ENCODE measurements at places on chromosomes 16 and 17.

DNA sequence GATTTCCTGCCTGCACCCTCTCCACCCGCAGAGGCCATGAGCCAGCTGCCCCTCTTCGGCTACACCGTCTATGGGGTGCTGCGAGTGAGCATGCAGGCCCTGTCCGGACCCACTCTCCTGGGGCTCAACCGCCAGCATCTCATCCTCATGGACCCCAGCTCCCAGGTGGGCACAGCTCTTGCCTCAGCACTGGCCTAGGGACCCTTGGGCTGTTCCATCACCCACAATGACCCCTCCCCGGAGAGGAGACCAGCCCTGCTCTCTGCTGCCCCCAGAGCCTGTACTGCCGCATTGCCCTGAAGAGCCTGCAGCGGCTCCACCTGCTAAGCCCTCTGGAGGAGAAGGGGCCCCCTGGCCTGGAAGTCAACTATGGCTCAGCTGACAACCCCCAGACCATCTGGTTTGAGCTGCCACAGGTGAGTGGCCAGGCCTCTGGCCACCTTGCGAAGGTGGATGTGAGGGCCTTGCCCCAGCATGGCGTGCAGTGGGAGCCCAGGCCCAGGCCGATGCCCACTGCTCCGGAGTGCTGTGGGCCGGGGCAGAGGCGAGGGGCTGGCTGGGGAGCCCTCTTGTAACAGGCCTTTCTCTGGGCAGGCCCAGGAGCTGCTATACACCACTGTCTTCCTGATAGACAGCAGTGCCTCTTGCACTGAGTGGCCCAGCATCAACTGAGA lies 7.3 kb upstream of the SMIM5 start:
- DNase-seq: peak; percentile 90

- DNase-seq: no peak
These were observed 31.3 kb upstream of the MPHOSPH6 start for GRCh38 chr16:82201351-82201750.

DNA sequence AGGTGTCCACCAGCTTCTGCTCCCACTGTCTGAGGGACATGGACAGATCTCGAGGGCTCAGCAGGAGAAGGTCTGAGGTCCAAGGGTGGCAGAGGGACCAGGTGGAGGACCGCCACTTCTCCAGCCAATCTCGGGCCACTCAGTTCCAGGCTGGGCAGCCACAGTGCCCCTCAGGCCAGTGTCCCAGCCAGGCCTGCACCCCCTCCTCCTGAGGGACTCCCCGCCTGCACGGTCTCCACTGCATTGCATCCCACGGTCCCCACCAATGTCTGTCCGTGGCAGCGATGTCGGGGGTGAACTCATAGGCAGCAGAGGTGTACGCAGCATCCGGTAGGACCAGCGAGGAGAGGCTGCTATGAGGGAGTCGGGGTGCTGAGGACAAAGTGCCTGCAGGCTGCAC lies 64.2 kb upstream of the DOC2B start:
- DNase-seq: no peak

- no peak for DNase-seq
These were observed 160.0 kb downstream of the CBLN1 start for GRCh38 chr16:49121636-49122035.

GRCh38 chr17:17907469-17907868 lies 64.7 kb downstream of the TOM1L2 start:
- DNase-seq: no peak

- DNase-seq: no peak
These were observed 172.7 kb upstream of the CCL2 start for GRCh38 chr17:34082404-34082803.

GRCh38 chr17:31339906-31340661 lies 18.7 kb upstream of the EVI2A start:
- no peak for DNase-seq

- no peak for DNase-seq
These were observed 3.3 kb downstream of the ARHGAP23 start for GRCh38 chr17:38431346-38432145.

All from D341Med (cell line).